GM23338 (cell line): ENCODE measurements at places on chromosomes 13 and 19. TPM values are rescaled to one million over a fixed set of nuclear protein-coding genes. Genes with fewer than 3 reads are reported as not detected.

DPF1 gene
- 7.9 and 8.3 TPM in 2 replicates for polyA plus RNA-seq

CGB7 gene
- polyA plus RNA-seq: 0.32 and 0.66 TPM in 2 replicates

EXOC3L2 gene
- 2.0 and 2.8 TPM in 2 replicates for polyA plus RNA-seq

KIR2DL3 gene
- not detected in 2 replicates for polyA plus RNA-seq

TMC4 gene
- 7.8 and 8.2 TPM in 2 replicates for polyA plus RNA-seq

ZAR1L gene
- 0.31 and 0.37 TPM in 2 replicates for polyA plus RNA-seq

CEACAM7 gene
- polyA plus RNA-seq: not detected in 2 replicates

GPR183 gene
- 0.78 and 0.92 TPM in 2 replicates for polyA plus RNA-seq

MAP4K1 gene
- 42.8 and 44.6 TPM in 2 replicates for polyA plus RNA-seq

DNA sequence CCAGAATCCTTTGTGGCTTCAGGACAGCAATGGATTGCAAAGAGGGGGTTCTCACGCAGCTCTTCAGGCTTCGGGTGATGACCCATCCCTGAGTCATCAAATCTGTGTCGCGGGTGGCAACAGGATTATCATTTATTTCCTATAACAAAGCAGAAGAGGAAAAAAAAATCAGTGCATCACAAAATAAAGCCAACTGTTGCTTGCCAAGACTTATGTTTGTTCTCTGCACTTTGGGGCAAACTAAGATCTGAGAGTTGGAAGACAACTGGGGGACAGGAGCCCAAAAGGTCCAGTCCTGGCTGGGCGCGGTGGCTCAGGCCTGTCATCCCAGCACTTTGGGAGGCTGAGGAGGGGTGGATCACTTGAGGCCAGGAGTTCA is 6.4 kb downstream of the GNA15 start:
- H3K4me1 ChIP-seq: no peaks in the 10 kb centered on the region
- no peaks in the 10 kb centered on the region for H3K27me3 ChIP-seq
- no peak for DNase-seq

DNA sequence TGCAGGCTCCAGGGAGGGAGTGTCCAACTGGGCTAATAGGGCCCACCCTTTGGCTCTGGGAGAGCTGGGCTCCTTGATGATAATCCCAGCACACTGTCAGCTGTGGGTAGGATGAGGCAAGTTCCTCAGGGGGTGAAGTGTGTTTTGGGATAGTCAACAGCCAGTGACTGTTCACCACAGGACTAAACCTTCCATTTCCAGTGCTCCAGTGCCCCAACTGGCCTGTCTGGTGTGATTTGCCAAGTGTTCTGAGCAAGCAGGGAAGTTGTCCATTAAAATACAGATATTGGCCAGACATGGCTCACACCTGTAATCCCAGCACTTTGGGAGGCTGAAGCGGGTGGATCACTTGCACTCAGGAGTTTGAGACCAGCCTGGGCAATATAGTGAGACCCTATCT is 150.9 kb downstream of the TM9SF2 start:
- peaks cover 21% of the 10 kb centered on the region for H3K4me1 ChIP-seq
- DNase-seq: no peak
- no peaks in the 10 kb centered on the region for H3K27me3 ChIP-seq

DNA sequence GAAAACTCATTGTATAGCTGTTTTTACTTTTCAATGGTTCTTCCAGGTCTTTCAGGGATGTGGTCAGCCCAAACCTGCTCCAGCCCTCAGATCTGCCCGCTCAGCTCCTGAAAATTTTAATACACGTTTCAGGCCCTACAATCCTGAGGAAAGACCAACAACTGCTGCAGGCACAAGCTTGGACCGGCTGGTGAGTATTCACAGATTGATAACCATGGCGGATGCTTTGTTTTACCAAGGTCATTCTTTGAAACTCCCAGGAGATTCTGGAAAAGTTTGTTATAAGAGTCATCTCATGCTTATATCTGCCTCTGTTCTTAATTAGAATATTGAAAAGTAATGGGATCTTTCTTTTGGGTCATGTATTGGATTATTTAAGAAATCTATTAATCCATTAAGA is 173.5 kb downstream of the DCT start:
- peaks cover 14% of the 10 kb centered on the region for H3K4me1 ChIP-seq
- no peak overlapping the region for H3K27ac ChIP-seq
- DNase-seq: no peak

DNA sequence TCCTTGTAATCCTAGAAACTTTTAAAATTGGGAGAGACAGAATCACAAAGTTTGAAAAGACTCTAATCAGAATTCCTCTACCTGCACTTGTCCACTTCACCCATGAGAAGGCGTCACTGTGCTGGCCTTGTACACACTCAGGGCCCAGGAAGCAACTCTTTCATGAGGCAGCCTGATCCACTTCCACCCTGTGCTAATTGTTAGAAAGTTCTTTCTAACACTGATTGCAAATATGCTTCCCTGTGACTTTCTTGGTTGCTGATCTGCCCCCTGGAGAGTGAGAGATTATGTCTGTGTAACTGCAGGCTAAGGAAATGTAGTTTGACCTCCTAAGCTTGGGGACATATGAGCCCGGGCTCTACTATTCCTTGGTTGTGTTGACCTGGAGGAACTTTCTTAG is 494.6 kb downstream of the MYO16 start:
- no peaks in the 10 kb centered on the region for H3K36me3 ChIP-seq
- peaks cover 6% of the 10 kb centered on the region; the same call in 1 of the 2 replicates for H3K4me1 ChIP-seq

GRCh38 chr19:14147797-14148605 is 11.6 kb upstream of the ASF1B start:
- no peak overlapping the region for H3K4me3 ChIP-seq
- H3K4me1 ChIP-seq: peaks cover 26% of the 10 kb centered on the region; the same call in 1 of the 2 replicates
- no peaks in the 10 kb centered on the region; the same call in 1 of the 2 replicates for H3K36me3 ChIP-seq
- no peaks in the 10 kb centered on the region for H3K27me3 ChIP-seq

DNA sequence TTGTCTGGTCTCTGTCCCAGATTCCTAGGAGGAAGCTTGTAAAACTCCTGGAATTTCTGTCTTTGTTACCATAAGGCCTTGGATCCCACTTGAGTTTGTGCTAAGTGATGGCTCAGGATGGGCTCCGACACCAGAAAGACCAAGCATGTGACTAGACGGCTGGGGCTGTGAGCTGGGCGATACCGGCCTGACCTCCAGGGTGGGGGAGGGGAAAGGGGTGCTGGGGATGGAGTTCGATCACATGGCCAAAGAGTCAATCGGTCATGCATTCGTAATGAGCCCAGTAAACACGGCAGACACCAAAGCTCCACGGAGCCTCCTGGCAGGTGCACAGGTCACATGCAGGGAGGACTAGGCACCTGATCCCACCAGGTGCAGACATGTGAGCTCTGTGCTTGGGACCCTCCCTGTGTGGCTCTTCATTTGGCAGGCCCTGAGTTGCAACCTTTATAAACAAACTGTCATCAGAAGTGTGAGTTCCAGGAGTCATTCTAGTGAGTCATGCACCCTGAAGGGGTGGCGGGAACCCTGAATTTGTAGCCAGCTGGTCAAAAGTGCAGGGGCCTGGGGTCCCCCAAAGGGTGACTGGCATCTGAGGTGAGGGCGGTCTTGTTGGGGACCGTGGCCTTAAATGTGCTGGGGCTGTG is 27.1 kb downstream of the ELAVL1 start:
- 0 out of 2 replicates have a peak overlapping the region, but pooled peaks have one; percentile 26 for H3K27ac ChIP-seq
- DNase-seq: no peak
- no peaks in the 10 kb centered on the region for H3K27me3 ChIP-seq
- peaks cover 21% of the 10 kb centered on the region for H3K36me3 ChIP-seq
- no peaks in the 10 kb centered on the region for H3K4me1 ChIP-seq

- H3K27ac ChIP-seq: no peak overlapping the region
- DNase-seq: no peak
- no peaks in the 10 kb centered on the region for H3K36me3 ChIP-seq
- H3K4me1 ChIP-seq: no peaks in the 10 kb centered on the region
Observed at GRCh38 chr13:114148521-114148855, 16.1 kb upstream of the RASA3 start.

DNA sequence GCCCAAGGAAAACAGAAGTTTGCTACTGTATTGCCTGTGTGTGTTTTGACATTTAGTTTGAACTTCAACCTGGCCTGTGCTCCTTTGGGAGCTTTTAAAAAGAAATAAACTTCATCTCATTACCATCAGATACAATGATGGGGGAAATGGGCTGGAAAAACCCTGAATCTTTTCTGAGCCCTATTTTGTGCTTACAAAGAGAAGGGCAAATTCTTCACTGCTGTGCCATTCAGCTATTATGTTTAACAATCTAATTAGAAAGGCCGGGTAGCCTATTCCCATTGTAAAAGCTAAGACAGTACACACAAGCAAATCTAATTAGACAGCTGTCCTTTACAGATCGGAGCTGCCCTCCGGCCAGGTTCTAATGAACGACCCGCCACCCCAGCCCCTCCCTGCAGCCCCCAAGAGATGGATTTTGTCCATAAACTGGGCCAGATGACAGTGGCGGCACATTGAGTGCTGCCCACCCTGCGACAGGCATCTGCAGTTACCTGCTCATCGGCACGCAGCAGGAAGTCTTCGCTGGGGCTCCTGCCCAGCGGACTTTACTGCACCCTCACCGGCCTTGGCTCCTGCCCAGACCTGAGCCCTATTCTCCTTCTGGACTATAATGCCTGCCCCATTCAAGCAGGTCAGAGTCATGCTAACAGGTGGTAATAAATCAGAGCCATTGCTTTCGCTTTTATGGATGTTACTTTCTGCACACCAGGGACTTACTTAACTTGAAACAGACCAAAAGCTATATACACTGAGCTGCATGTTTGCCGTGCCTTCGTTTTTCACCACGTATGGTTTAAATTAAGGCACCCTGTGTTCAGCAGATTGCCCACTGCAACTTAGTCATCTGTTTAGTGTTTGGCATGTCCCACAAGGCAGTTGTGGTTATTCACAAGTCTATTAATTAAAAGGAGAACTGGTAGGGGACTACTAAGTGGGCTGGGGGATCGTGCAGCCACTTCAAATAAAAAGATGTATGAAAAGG is 549.6 kb downstream of the FGF9 start:
- H3K27me3 ChIP-seq: no peaks in the 10 kb centered on the region
- H3K36me3 ChIP-seq: no peaks in the 10 kb centered on the region
- no peak for DNase-seq
- H3K4me3 ChIP-seq: no peak overlapping the region
- 0 out of 2 replicates have a peak, but pooled peaks cover 4% of the 10 kb centered on the region for H3K4me1 ChIP-seq

GRCh38 chr13:33258808-33259193 is 26.8 kb downstream of the STARD13 start:
- peaks cover 30% of the 10 kb centered on the region for H3K4me1 ChIP-seq
- DNase-seq: no peak
- no peaks in the 10 kb centered on the region for H3K36me3 ChIP-seq
- H3K27me3 ChIP-seq: no peaks in the 10 kb centered on the region
- no peak overlapping the region for H3K4me3 ChIP-seq
- H3K27ac ChIP-seq: peak overlapping the region; percentile 94

- peak; percentile 85 for DNase-seq
- peaks cover 42% of the 10 kb centered on the region for H3K27me3 ChIP-seq
- no peaks in the 10 kb centered on the region for H3K36me3 ChIP-seq
Observed at GRCh38 chr13:87671031-87671752, at the start of gene SLITRK5. SLITRK5 (plus strand) TSS chr13:87671371; CDS start chr13:87675389, 4,018 bp downstream.

- no peak overlapping the region for H3K4me3 ChIP-seq
- no peaks in the 10 kb centered on the region for H3K36me3 ChIP-seq
- peaks cover 9% of the 10 kb centered on the region for H3K4me1 ChIP-seq
Observed at GRCh38 chr19:42306646-42307045, 4.2 kb upstream of the PAFAH1B3 start.

DNA sequence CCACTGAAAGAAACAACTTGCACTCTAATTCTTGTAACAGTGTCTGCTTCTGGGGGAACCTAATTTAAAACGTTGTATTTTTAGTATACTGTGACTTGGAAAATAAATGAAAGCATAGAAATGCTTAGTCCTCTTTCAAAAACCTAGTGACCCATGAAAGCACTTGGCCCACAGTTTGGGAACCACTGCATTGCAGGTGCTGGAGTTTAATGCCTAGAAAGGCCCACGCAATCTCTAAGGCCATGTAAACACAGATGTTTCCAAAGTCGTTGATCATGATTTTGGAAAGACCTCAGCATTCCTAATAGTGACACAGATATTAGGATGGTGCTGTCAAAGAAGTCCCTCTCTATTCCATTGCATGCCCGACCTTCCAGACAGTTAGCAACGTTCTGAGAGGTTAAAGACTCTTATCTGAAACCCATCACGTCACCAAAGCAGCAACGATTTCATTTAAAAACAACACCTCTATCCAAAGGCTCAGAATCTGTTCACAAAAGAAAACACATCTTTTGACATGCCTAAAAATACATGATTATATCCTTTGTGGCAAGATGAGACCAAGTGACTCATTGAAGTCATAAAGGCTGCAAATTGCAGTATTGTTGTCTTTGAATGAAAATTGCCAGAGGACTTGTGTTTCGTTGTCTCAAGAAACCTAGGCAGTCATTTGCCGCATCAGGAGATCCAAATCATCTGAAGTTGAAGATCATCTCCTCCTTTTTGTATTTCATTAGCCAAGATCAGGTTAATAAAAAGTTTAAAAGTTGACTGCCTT is 328.0 kb upstream of the ZNF507 start:
- 0 out of 2 replicates have a peak, but pooled peaks cover 4% of the 10 kb centered on the region for H3K4me1 ChIP-seq
- H3K27me3 ChIP-seq: no peaks in the 10 kb centered on the region
- no peak overlapping the region for H3K27ac ChIP-seq
- no peak for DNase-seq

GRCh38 chr13:21671620-21672286 is 880 bp downstream of the FGF9 start:
- H3K27me3 ChIP-seq: peaks cover 97% of the 10 kb centered on the region
- no peak overlapping the region for H3K27ac ChIP-seq
- no peaks in the 10 kb centered on the region; the same call in 1 of the 2 replicates for H3K36me3 ChIP-seq
- H3K4me3 ChIP-seq: peak overlapping the region; percentile 87

- peaks cover 41% of the 10 kb centered on the region for H3K4me1 ChIP-seq
- peak; percentile 60 for DNase-seq
- H3K36me3 ChIP-seq: no peaks in the 10 kb centered on the region
- no peak overlapping the region for H3K27ac ChIP-seq
Observed at GRCh38 chr13:80131204-80131603, 209.7 kb downstream of the SPRY2 start.

- no peak overlapping the region for H3K4me3 ChIP-seq
- H3K36me3 ChIP-seq: no peaks in the 10 kb centered on the region
- DNase-seq: no peak
- H3K27ac ChIP-seq: no peak overlapping the region
- no peaks in the 10 kb centered on the region for H3K4me1 ChIP-seq
Observed at GRCh38 chr13:101017123-101017872, 342.7 kb upstream of the TMTC4 start.

DNA sequence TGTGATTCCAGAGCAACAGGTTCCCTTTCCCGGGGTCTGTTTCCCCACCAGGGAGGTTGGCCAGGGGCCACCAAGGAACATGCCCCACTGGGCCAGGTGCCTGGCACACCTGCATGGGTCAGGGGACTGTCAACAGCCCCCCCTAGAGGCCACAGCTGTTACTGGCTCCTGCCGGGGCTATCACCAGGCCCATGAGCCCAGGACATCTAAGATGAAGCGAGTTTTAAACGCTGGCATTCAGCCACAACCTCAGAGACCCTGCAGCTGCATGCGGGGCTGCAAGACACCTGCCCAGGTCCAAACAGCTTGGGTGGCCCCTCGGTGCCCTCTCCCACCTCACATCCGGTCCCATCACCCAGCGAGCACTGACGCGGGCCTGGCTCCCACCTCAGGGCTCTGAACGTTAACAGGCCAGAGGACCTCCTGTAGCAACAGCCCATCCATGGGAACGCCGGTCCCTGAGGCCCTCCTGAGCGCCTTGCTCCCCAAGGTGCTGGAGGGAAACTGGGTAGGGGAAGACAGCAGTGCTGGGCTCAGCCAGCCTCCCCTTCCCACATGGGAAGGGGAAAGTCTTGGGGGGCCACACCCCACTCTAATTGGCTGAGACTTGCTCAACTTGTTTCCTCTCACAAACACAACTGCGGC is 12.0 kb downstream of the KHSRP start:
- H3K27ac ChIP-seq: peak overlapping the region; percentile 94
- DNase-seq: peak; percentile 91
- peaks cover 10% of the 10 kb centered on the region for H3K4me1 ChIP-seq
- no peaks in the 10 kb centered on the region for H3K27me3 ChIP-seq
- H3K4me3 ChIP-seq: no peak overlapping the region

GRCh38 chr13:67123165-67123564 is 107.0 kb downstream of the PCDH9 start:
- H3K4me3 ChIP-seq: no peak overlapping the region
- no peak overlapping the region for H3K27ac ChIP-seq
- no peak for DNase-seq
- no peaks in the 10 kb centered on the region for H3K27me3 ChIP-seq
- H3K36me3 ChIP-seq: no peaks in the 10 kb centered on the region
